Esophagus muscularis mucosa (tissue), 4 donors: ENCODE measurements at places on chromosomes 3 and 15.

DNA sequence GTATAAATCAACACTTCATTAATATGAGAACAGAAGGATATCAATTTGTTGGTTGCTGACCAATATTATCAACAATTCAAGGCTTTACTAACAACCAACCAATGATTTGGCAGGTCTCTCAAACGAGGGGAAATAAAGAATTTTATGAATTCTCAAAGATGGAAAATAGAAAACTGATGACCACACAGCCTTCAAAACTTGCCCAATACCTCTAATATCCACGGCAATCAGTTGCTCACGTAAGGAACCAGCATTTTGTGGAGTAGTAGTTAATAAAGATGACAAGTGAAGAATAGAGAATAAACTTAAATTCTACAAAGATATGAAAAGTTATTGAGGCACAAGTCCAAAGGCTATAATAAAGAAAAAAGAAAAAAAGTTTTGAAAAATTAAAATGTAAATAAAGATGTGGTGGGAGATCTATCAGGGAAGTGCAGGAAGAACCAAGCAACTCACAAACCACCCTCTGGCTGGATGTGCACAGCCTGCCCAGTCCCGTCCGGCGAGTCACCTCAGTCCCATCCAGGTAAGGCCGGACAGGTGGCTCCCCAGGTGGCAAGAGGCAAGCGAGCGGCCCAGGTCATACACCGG is 808 bp downstream of the GK5 start:
- H3K4me1 ChIP-seq: peaks cover 37% of the 10 kb centered on the region
- peak overlapping the region; percentile 92 for H3K4me3 ChIP-seq
- DNase-seq: no peak
- no peaks in the 10 kb centered on the region for H3K27me3 ChIP-seq
- H3K27ac ChIP-seq: peak overlapping the region; percentile 95

- DNase-seq: no peak
- H3K36me3 ChIP-seq: peaks cover 31% of the 10 kb centered on the region
- H3K27me3 ChIP-seq: no peaks in the 10 kb centered on the region
- no peak overlapping the region for H3K27ac ChIP-seq
- no peaks in the 10 kb centered on the region for H3K4me1 ChIP-seq
Measured at GRCh38 chr15:59644756-59645155, 12.6 kb downstream of the GTF2A2 start.

- no peaks in the 10 kb centered on the region for H3K36me3 ChIP-seq
- peaks cover 23% of the 10 kb centered on the region for H3K4me1 ChIP-seq
- no peak for DNase-seq
- H3K27me3 ChIP-seq: no peaks in the 10 kb centered on the region
Measured at GRCh38 chr15:50675535-50676144, 11.0 kb downstream of the TRPM7 start.

- H3K4me3 ChIP-seq: no peak overlapping the region
- no peak overlapping the region for H3K27ac ChIP-seq
- no peak for DNase-seq
- H3K36me3 ChIP-seq: no peaks in the 10 kb centered on the region
- no peaks in the 10 kb centered on the region for H3K4me1 ChIP-seq
Measured at GRCh38 chr15:89441295-89441812, 55.0 kb downstream of the RHCG start.

DNA sequence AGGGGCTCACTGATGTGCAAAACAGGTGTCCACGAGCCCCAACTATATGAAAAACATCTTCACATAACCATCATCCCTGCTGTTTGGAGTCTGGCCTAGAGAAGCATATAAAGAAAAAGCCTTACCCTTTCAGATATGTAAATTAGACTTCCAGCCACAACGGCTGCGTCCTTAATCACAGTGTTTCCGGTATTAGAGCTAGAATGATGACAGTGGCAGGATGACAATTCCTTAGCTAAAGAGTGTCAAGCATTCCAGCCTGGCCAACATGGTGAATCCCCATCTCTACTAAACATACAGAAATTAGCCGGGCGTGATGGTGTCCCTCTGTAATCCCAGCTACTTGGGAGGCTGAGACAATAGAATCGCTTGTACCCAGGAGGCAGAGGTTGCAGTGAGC is 19.5 kb upstream of the SAMD7 start:
- no peak for DNase-seq
- no peak overlapping the region for H3K4me3 ChIP-seq
- H3K27ac ChIP-seq: no peak overlapping the region
- peaks cover under 1% of the 10 kb centered on the region for H3K4me1 ChIP-seq

DNA sequence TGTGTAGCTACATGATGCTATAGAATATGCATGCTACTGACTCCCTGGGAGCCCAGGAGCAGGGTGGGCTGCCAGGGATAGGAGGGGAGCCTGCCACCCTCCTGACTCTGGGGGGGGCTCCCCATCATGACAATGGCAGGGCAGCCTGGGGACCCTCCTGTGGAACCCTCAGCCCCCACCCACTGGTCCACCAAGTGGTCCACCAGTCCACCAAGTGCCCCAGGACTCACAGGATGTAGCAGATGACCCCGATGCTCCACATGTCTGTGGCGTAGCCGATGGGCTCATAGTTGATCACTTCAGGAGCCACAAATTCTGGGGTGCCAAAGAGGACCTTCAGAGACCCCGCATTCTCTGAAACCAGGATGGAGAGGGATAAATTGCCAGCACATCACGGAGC is 53.0 kb upstream of the HACD2 start:
- no peak overlapping the region for H3K4me3 ChIP-seq
- peaks cover 6% of the 10 kb centered on the region for H3K36me3 ChIP-seq
- H3K27me3 ChIP-seq: no peaks in the 10 kb centered on the region

GRCh38 chr15:98286831-98287230 is 326.3 kb downstream of the ARRDC4 start:
- H3K27ac ChIP-seq: no peak overlapping the region
- peaks cover 39% of the 10 kb centered on the region for H3K27me3 ChIP-seq
- no peak overlapping the region for H3K4me3 ChIP-seq
- H3K4me1 ChIP-seq: no peaks in the 10 kb centered on the region
- no peak for DNase-seq

DNA sequence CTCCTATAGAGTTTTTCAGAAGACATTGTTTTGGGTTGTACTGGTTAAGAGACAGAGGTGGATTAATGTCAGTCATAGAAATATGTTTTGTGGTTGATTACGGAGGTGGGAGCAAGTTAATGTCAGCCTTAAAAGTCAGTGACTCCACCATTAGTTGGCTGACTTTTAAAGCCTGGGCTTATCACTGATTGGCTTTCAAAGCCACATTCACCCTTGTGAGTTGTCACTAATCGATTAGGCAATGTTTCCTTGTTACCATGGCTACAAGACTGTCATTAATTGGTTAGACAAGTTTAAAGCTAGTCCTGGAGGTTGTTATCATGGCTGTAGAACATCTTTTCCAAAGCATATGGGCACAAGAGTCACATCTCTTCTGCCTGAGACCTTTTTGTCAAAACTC is 73.0 kb downstream of the NEO1 start:
- H3K4me3 ChIP-seq: no peak overlapping the region
- DNase-seq: no peak
- no peak overlapping the region for H3K27ac ChIP-seq
- H3K27me3 ChIP-seq: no peaks in the 10 kb centered on the region

DNA sequence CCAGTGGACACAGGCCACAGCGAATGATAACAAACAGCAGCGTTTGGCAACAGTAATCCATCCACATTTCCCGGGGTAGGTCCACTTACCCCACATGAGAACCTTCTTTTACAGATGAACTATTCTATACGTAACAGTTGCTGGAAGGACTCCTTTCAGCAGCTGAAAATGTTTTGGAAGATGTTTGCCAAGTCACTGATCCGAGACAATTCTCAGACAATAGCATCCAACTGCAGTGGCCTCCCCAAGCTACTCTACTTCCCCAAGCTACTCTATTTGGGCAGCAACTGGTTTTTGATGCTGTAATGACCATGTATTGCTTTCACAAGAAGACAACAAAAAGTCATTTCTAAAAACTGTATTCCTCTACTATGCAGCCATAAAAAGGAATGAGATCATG is 87.5 kb downstream of the ADAMTS17 start:
- no peaks in the 10 kb centered on the region for H3K4me1 ChIP-seq
- no peaks in the 10 kb centered on the region for H3K36me3 ChIP-seq
- H3K27ac ChIP-seq: no peak overlapping the region
- no peak overlapping the region for H3K4me3 ChIP-seq
- no peak for DNase-seq
- no peaks in the 10 kb centered on the region for H3K27me3 ChIP-seq

- H3K27me3 ChIP-seq: no peaks in the 10 kb centered on the region
- no peaks in the 10 kb centered on the region for H3K36me3 ChIP-seq
- DNase-seq: no peak
- H3K27ac ChIP-seq: no peak overlapping the region
- H3K4me3 ChIP-seq: no peak overlapping the region
Measured at GRCh38 chr15:99431661-99432091, 134.1 kb upstream of the MEF2A start.

DNA sequence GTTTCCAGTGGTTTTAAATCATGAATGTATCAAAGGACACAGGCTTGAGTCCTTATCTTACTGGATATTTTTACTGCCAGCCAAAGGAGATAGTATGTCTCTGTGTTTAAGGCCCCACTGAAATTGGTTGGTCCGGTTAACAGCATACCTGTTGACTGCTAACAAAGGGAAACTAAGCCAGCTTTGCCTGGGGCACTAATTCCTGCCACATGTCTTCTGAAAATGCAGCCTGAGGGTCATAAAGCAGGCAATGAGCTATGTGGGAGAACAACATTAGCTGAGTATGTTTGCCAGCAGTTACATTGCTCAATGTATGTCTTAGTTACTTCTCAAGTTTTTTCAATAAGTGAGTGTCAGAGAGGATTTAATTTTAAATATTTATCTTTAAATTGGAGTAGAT is 12.4 kb downstream of the PLS1 start:
- no peaks in the 10 kb centered on the region for H3K27me3 ChIP-seq
- H3K27ac ChIP-seq: no peak overlapping the region
- H3K4me1 ChIP-seq: no peaks in the 10 kb centered on the region
- H3K36me3 ChIP-seq: no peaks in the 10 kb centered on the region
- DNase-seq: peak; percentile 89
- no peak overlapping the region for H3K4me3 ChIP-seq

DNA sequence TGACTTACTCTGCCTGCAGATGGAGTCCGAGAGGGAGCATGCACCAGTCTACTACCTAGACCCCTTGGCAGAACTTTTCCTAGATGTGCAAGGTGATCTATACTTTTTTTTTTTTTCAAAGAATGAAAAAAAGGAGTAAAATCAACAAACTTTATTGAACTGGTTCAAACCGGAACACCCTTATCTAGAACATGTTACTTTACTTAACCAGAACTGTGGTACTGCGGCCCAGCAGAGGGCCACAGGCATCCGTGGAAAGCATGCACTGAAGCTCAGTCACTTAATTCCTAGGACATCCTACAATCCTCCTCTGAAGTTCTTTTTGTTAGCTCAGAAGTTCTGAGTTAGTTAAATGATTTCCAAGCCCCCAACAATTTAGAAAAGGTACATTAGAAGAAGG is 21.6 kb downstream of the CHAC1 start:
- no peak for DNase-seq
- peaks cover 45% of the 10 kb centered on the region for H3K36me3 ChIP-seq
- no peaks in the 10 kb centered on the region for H3K4me1 ChIP-seq

- H3K27me3 ChIP-seq: no peaks in the 10 kb centered on the region
- no peaks in the 10 kb centered on the region for H3K4me1 ChIP-seq
- H3K36me3 ChIP-seq: no peaks in the 10 kb centered on the region
- no peak overlapping the region for H3K27ac ChIP-seq
- no peak overlapping the region for H3K4me3 ChIP-seq
- no peak for DNase-seq
Measured at GRCh38 chr3:27224197-27224596, 145.0 kb downstream of the NEK10 start.

GRCh38 chr3:88433568-88433967 is 283.8 kb downstream of the C3orf38 start:
- DNase-seq: no peak
- no peaks in the 10 kb centered on the region for H3K36me3 ChIP-seq
- H3K4me3 ChIP-seq: no peak overlapping the region
- H3K4me1 ChIP-seq: no peaks in the 10 kb centered on the region

DNA sequence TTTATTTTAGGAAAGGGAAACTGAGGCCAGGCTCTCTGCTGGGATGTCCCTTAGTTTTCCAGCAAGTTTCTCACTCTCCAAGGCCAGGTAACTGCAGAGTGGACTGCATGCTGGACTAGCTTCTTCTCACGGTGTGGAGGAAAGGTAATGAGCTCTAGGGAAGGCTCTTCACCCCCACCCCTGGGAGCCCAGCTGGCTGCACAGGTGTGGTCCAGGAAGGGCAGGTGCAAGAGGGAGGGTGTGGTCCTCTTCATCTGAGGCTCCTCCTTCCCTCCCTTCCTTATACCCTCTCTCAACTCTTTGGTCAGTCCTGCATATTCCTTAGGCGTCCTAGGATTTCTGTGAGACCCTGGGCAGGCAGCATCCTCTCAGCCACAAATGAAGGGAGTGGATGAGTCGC is 33.9 kb downstream of the RNU5B-1 start:
- no peaks in the 10 kb centered on the region for H3K4me1 ChIP-seq
- no peaks in the 10 kb centered on the region for H3K27me3 ChIP-seq
- H3K36me3 ChIP-seq: no peaks in the 10 kb centered on the region
- no peak overlapping the region for H3K4me3 ChIP-seq
- no peak for DNase-seq

DNA sequence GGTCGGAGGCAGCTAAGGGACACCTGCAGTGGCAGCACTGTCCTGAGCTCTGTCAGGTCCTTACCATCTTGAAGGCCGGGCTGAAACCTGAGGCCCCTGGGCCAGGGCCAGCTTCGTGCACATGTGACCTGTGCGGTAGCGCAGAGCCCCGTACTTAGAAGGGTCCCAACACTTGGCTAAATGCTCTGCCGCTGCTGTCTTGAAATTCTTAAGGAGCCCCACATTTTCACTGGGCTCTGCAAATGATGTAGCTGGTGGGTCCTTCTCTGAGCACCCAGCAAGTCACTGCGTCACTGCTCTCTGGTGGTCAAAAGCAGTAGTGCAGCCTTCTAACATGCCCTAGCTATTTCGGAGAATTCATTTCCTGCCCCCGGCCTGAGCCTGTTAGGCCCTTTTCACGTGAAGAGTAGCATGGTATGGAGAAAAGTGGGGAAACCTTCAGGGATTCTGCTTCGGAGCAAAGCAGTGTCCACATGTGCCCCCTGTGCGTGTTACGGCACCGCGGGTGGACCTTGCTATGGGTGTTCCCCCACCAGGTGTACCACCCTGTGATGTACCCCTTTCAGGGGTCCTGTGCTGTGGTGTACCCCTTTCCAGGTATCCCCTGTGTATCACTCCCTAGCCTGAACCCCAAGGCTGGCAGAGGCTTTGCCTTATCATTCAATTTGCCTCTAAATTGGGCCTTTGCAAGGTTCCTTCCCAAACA is 79.7 kb downstream of the TMEM266 start:
- DNase-seq: no peak
- peak overlapping the region; percentile 23 for H3K4me3 ChIP-seq
- H3K27me3 ChIP-seq: no peaks in the 10 kb centered on the region
- H3K4me1 ChIP-seq: peaks cover 15% of the 10 kb centered on the region
- no peak overlapping the region for H3K27ac ChIP-seq
- no peaks in the 10 kb centered on the region for H3K36me3 ChIP-seq

DNA sequence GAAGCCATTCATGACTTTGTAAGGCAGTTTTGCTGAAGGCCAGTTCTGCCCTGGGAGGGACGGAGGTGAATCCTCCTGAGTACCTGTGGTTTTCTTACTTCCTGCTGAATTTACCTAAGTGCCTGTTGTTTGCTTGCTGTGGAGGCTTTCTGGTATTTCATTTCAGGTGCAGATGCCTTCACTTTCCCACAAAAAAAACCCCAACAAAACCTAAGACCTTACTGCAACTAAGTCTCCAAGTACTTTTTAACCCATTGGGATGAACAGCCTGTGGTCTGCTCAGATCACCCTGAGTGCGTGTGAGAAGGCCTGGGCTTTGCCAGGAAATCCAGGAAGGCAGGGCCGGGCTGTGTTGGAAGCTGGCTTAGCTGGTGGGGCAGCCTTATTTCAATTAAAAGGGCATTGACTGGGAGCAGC is 65.3 kb downstream of the IGF1R start:
- H3K4me3 ChIP-seq: no peak overlapping the region
- no peaks in the 10 kb centered on the region for H3K27me3 ChIP-seq
- peaks cover 80% of the 10 kb centered on the region for H3K4me1 ChIP-seq
- peak overlapping the region; percentile 14 for H3K27ac ChIP-seq
